ENCODE measurements at places on chromosomes 16 and 17.
A peak's percentile ranks its signal among the peaks of the same experiment; 100 is the strongest.

GRCh38 chr16:80263181-80263823, 277.5 kb upstream of the DYNLRB2 start:
- no peak for DNase-seq

DNA sequence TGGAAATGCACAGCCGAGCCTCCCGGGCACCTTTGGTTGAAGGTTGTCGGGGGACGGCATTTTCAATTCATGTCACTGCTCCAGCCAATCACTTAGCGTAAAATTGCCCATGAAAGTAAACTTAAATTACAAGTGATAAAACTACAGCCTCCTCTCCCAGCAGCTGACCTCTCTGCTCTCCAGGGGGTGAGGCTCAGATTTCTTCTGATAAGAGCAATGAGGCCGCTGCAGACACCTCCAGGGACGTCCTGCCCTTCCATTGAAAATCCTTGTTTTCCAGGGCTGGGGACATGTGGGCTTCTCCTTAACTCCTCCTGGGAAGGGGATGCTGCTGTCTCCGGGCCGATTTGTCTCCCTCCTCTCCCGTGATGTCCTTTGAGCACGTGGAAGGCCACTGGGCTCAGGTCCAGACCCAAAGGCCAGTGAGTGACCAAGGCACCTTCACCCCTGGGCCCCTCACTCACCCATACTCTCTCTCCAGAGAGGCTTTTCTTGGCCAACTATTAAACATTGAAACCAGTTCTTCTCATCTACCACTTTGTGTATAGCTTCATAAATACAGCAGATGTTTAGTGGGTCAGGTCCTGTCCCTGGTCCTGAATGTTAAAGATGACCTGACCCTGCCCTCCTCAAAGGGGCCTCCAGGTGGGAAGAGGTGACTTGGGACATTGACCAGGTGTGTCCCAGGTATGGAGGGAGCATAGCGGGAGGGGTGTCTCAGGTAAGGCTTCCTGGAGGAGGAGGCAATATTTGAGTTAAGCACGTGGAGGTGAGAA, 52.3 kb downstream of the MGAT5B start:
- no peak for DNase-seq

DNA sequence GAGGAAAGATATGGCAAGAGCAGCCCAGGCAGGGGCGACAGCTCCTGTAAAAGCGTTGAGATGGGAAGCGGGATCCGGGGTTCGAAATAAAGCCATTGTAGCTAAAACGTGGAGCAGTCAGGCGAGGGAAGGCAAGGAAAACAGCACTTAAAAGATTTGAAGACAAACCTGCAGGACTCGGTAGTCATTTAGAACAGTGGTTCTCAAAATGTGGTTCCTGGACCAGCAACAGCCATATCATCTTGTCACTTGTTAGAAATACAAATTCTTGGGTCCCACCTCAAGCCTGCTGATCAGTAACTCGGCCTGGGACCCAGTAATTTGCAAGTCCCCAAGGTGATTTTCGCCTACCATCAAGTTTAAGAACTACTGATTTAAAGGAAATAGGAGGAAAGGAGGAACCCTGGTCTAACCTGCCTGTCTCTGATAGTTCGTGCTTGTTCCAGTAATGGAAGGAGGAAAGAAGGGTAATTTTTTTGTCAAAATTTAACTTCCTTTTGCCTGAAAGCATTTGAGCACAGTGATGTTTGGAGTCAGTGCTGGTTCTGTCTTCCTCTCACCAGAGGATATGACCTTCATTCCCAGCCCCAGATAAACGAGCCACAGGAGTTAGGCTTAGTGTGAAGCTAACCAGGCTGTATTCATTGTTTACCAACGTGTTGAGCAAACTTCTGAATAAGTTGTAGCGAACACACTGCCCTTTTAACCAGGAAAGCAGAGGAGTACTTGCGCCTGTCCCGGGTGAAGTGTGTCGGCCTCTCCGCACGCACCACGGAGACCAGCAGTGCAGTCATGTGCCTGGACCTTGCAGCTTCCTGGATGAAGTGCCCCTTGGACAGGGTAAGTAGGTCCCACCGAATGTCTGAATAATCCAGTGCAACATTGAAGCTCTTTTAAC, 1.1 kb downstream of the ORC6 start:
- no peak for DNase-seq

- DNase-seq, result no peak
Measured at GRCh38 chr17:82587234-82588086, 60.8 kb downstream of the WDR45B start.

- no peak for DNase-seq
Measured at GRCh38 chr17:37701496-37701898, 43.4 kb downstream of the HNF1B start.

GRCh38 chr16:73268366-73268993, 220.6 kb upstream of the ZFHX3 start:
- DNase-seq, result no peak

GRCh38 chr16:71670537-71670936, 44.6 kb downstream of the MARVELD3 start:
- no peak for DNase-seq

GRCh38 chr17:62189377-62189776, 124.3 kb upstream of the MED13 start:
- DNase-seq, result no peak

- DNase-seq, result no peak
Measured at GRCh38 chr17:64060331-64060730, 39.9 kb upstream of the ICAM2 start.

DNA sequence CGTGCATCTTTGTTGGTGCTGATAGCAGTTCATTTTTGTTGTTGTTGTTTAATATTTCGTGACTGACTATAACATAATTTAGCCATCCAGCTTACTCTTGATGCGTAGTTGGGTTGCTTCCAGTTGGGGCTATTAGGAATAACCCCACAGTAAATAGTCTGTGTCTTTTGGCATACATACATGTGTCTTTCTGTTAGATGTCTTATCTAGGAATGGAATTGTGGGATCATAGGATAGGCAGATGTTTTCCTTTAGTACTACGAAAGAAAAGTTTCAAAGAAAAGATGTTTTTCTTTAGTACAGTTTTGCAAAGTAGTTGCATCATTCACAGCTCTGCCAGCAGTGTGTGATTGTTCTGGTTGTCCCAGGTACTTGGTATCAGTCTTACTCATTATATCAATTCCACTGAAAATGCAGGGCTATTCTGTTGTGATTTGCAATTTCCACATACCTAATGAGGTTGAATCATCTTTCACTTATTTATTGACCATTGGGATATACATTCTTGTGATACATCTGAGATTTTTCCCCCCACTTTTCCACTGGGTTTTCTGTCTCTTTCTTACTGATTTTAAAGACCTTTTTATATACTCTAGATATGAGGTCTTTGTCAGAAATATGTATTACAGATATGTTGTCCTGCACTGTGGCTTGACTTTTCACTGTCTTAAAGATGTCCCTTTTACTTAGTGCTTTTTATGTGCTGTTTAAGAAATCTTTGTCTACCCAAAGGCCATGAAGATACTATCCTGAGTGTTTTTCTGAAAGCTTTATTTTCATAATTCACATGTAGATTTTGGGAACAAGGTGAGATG, 173.3 kb downstream of the MRTFB start:
- no peak for DNase-seq

GRCh38 chr16:13559624-13560023, 360.3 kb upstream of the ERCC4 start:
- DNase-seq, result no peak

DNA sequence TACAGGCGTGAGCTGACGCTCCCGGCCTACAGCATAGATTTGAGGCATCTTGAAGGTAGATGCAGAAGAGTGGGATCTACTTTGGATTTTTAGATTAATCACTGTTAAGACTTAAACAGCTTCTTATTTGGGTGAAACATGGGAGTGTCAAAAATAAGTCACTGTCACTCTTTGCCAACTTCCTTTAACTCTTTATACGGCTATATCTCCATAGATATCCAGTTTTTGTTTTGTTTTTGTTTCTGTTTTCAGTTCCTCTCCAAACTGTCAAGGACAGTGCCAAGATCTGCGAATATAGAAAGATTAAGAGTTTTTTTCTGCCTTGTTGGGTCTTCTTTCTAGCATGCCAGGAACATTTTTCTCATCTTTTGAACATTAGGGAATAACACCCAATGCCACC, 706.1 kb downstream of the WWOX start:
- DNase-seq, result no peak

- DNase-seq, result no peak
Measured at GRCh38 chr16:22788193-22788530, 25.8 kb upstream of the HS3ST2 start.

DNA sequence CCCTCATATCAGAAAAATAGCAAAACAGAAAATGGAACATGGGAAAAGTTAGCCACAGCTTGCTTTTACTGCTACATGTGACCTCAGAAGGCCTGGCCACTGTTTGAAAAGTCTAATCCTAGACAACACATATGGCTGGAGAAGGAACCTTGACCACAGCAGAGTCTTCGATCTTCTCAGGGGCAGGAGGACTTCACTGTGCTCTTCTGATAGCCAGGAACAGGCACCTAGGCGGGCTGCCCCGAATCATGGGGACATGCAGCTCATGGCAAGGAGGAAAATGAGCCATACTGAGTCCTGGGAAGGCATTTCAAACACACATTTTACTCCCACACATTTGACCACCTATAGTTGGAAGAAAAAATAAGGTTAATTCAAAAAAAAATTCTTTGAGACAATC, 31.1 kb upstream of the ADORA2B start:
- DNase-seq, result no peak

- peak; percentile 25 for DNase-seq
Measured at GRCh38 chr16:31201582-31202413, 762 bp downstream of the PYCARD start.

DNA sequence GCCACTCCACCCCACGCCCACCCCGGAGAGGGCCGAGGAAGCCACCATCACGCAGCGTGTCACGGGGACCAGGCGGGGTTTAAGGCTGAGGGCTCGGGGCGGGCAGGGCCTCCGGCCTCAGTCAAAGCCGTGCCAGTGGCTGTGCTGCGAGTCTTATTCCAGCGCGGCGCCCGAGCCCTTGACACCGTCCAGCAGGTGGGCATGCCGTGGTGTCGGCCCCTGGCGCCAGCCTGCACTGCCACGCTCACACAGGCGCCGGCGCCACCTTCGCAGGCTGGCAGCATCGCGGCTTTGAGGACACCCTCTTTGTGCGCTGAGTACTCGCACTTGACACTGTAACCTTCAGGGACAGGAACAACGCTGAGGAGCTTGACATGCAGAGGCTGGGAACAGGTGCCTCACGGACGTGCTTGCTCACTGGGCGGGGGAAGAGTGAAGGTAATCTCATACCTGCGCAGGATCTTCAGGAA, 34.0 kb upstream of the ZNF629 start:
- DNase-seq, result no peak

GRCh38 chr17:49132317-49132698, 261 bp upstream of the B4GALNT2 start:
- DNase-seq, result no peak

- DNase-seq, result no peak
Measured at GRCh38 chr16:8920645-8921346, 38.6 kb downstream of the LITAFD start.

GRCh38 chr16:1335996-1336395, 2.6 kb downstream of the BAIAP3 start:
- no peak for DNase-seq

DNA sequence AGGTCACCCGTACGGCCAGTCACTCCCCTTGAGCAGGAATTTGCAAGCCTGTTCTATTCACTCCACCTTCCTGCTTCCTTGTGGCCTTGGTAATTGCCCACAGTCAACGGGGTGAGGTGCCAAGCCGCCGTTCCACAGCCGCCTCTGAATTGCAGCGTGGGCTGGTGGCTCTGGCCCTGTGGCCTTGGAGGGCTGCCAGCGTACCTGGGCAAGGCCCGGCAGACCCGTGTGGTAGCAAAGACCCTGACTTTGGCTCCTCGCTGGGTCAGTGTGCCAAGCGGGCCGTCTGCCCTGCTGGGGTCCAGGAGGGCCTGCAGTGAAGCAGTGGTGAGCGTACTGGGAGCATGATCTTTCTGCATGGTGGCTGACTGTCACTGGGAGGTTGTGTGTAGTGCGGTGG, 3.6 kb downstream of the BANP start:
- DNase-seq, result no peak
